ENCODE measurements at places on chromosomes 1 and 21. TPM values are rescaled to one million over a fixed set of nuclear protein-coding genes. Genes with fewer than 3 reads are reported as not detected.
A peak's percentile ranks its signal among the peaks of the same experiment; 100 is the strongest.

Gene UBL4B
- total RNA-seq: not detected

Gene RNU1-4
- under 0.01 TPM for total RNA-seq

Gene LDLRAD1
- total RNA-seq: not detected

Gene CD52
- total RNA-seq: not detected

Gene INSRR
- not detected for total RNA-seq

Gene HPDL
- 0.56 TPM for total RNA-seq

Gene ADAMTS1
- total RNA-seq: 116 TPM

Gene MANEAL
- total RNA-seq: 0.28 TPM

Gene SCAF4
- total RNA-seq: 5.0 TPM

Gene AMPD1
- total RNA-seq: not detected

Gene PTAFR
- under 0.01 TPM for total RNA-seq

Gene CYP4B1
- total RNA-seq: not detected

Gene GUCA2A
- not detected for total RNA-seq

Gene C1QTNF12
- total RNA-seq: 0.36 TPM

Gene PSMB4
- total RNA-seq: 457 TPM

Gene GNG12
- total RNA-seq: 132 TPM

Gene IL10
- total RNA-seq: not detected

DNA sequence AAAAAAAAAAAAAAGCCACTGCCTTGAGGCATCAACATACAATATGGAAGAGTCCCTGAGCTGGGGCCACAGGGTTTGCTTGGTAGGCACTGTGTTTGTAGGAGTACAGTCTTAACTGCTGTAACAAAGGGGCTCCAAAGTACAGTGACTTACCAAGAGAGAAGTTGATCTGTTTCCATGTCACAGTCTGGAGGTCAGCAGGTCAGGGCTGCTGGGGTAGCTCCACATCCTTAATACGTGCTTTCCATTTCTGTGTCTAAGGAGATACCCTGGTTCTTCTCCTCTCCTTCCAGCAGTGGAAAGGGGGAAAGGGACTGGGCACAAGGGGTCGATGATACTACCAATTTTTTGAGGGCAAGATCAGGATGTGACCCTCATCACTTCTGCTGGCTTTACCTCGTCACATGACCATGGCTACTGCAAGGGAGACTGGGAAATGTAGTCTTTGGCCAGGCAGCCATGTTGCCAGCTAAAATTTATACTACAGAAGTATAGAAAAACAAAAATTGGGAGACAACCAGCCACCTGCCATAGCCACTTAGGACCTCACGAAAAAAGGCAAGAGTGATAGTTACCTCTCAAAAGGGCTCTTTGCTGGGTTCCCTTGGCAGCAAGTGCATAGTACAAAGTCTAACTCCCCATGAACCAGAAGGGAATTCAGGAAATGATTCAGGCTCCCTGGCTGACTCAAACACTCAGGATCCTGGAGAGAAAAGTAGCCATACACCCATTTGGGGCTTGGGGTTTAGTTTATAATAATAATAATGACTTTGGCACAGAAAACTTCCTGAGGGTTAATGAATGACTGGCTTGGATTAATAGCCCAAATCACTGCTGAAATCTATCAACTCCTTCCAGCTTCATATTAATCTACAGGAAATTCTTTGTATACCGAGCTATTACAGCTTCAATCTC, 52.7 kb upstream of the ATP5PO start:
- DNase-seq: peak; percentile 64

GRCh38 chr1:89545264-89546038, 20.8 kb downstream of the LRRC8B start:
- peak; percentile 19 for DNase-seq

- DNase-seq: peak; percentile 83
Observed at GRCh38 chr1:41662061-41662764, 177.7 kb upstream of the EDN2 start.

DNA sequence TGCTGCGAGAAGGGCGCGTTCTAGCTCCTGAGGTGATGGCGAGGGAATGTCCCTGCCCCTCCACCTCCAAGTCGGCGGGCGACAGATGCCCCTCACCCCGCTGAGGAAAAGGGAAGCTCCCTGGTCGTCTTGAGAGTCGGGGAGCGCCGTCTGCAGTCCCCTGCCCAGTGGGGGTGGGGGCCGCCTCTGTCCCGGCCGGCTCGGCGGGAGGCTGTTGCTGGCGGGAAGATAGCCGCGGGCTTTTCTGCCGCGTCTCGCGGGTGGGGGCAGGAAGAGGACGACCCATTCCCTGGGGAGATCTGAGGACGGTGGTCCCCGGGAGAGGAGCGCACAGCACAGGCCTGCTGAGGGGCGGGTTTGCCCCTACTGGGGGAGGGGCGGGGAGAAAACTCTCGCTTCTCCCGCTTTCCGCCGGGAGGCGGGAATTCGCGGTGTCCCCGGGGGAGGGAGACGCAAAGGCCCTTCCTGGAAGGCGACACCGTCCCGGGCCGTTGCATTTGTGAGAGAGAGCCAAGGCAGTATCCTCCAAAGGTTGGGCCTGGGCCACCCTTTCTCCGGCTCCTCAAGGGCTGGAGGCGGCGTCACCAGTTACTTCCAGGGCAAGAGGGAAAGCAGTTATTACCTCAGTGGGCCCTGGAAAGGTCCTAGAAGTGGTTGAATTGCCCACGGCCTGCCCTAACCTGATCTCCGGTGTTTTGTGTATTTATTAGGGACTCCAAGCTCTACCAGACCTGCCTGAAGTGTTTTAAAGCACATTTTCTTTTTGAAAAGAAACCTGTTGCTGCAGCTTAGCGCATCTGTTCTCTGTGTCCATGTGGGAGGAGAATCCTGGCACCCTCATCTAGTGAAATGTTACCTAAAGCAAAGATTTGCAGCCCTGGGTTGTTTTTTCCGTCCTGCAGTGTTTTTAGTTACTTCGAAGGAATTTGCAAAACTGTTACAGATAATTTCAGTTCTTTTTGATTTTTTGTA, 648 bp downstream of the S100PBP start:
- DNase-seq: peak; percentile 39

DNA sequence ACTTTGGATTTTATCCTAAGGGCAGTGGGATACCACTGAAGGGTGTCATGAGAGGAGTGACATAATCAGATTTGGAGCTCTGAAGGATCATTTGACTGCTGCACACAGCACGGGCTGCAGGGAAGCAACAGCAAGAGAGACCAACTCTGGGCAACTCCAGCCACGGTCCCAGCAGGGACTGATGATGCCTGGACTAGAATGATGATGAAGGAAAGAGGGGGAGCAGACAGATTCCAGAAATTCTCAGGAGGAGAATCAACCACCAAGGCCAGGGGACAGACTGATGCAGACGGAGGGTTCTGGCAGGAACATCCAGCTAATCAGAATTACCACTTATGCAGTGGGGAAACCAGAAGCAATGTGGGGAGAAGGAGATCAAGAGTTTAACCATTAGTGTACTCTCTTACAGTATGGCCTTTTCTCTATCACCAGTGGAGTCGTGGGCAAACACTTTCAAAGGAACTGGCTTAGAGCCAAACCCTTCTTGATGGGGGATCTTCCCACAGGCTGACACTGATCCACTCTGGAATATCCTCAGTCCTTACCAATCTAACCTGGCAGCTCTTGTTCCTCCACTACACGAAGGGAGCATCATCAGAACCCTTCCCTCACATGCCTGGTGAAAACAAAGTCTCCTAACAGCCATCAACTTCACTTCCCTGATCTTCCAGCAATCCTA, 3.3 kb downstream of the URB1 start:
- DNase-seq: peak; percentile 51

DNA sequence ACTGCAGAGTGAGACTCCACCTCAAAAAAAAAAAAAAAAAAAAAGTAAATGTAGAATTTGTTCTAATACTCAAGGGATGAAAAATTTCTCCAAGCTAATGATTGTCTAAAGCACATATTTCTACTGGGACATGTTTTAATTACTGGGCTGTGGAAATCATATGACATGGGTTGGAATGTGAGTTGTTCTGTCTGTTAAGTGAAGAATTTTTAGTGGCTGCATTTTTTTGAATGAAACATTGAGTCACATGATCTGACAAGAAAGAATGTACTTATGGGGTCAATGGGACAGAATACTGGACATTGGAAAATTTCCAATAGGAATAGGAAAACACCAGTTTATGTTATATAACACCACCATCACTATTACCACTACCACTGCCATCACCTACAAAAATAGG, 123.8 kb upstream of the IVNS1ABP start:
- no peak for DNase-seq

DNA sequence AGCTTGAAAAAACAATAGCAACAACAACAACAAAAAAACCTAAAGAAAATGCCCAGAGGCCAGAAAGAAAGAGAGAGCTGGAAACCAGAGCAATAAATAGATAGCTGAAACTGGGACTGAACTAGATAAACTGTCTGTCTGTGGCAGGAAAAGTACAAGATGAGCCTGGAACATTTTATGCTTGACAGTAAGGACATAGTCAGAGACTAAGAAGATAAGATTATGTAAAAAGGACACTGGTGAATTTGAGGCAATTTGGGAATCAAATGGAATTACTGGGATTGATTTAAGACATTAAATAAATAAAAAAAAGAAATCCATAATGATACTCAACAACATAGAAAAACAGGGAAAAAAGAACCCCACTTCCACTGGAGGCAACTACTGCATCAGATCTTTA, 1.7 kb upstream of the KIFAP3 start:
- no peak for DNase-seq

DNA sequence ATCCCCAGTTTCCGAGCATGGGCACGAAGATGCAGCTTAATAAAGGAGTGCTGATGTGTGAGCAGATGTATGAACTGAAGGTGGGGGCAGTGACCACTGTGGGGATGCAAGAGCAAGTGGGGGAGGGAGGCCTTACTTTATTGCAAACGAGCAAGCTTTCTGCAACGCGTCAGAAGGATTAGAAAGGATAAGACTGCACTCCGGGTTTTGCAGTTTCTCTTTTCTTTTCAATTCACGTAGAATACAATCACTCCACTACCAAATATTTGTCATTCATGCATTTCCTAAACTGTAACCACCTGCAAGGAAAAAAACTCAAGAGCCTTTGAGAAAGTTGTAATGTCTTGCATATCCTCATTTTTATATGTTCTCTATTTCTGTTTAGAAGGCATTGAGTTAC, 4.3 kb upstream of the OR2C3 start:
- DNase-seq: no peak

DNA sequence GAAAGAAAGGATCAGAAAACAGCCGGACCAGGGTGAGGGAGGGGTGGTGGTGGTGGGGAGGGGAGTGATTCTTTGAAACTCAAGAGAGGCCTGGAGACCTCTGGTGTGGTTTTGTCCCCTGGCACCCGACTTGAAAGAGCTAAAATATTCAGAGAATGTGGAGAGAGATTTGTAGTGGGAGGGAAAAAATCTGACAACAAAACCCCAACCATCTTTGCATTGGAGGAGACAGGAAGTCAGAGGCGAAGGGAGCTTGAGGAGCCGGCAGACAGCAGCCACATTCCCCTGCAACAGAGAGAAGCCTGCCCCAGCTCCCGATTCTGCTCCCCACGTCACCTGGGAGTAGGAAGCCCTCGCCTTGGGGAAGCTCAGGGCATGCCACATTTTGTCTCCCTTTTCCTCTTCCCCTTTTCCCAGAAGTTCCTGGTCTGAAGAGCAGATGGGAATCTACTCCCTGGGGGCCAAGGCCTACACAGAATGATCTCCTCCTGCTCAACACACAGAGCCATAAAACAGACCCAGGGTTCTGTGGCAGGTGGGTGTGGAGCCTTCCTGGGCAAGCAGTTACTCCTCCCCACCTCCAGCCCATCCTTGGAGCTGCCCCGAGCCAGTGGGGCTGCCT, 84.9 kb downstream of the ITPKB start:
- DNase-seq: peak; percentile 54

- no peak for DNase-seq
Observed at GRCh38 chr1:202167708-202168415, 7.5 kb upstream of the PTPN7 start.

- peak; percentile 58 for DNase-seq
Observed at GRCh38 chr1:87151500-87152421, 176.9 kb upstream of the LMO4 start.

- no peak for DNase-seq
Observed at GRCh38 chr1:13662493-13662892, 37.5 kb upstream of the PRDM2 start.

- peak; percentile 7 for DNase-seq
Observed at GRCh38 chr1:167617153-167618147, 12.6 kb upstream of the RCSD1 start.

- no peak for DNase-seq
Observed at GRCh38 chr1:150126811-150127210, 22.9 kb upstream of the PLEKHO1 start.

DNA sequence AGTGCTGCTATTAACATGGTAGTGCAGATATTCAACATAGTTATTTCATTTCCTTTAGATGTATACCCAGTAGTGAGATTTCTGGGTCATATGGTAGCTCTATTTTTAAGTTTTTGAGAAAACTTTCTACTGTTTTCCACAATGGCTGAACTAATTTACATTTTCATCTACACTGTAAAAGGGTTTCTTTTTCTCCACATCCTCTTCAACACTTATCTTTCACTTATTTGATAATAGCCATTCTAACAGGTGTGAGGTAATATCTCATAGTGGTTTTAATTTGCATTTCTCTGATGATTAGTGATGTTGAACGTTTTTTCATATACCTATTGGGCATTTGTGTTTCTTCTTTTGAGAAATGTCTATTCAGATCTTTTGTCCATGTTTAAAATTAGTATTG, 149.8 kb downstream of the PDE4B start:
- DNase-seq: no peak

DNA sequence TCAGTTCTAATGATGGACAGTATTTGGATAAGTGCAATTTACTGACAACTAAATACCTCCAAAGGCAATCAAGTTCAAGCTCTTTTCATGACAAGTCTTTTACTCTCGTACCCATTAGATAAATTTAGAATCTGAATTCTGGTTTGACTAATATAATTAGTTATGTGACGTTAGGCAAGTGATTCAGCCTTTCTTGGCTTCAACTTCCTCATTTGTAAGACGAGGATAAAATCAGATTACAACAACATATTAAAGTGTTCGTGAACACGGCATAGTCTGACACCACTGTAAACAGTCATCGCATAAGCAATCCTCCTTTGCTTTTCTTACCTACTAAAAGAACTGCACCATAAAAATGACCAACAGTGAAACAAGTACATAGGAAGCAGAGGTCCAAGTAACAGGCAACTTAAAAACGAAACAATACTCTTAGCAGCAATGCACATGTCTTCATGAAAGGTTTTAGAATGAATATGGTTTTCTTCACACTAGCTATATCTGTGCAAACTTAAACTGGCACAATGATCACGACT, 25.7 kb downstream of the COA6 start:
- DNase-seq: peak; percentile 58

GRCh38 chr21:31848326-31848985, 24.4 kb upstream of the HUNK start:
- no peak for DNase-seq

- DNase-seq: no peak
Observed at GRCh38 chr21:15928196-15928595, 198.4 kb downstream of the USP25 start.

- no peak for DNase-seq
Observed at GRCh38 chr21:16815243-16815642, 697.6 kb upstream of the CXADR start.

- DNase-seq: no peak
Observed at GRCh38 chr21:46185716-46186115, 1.5 kb upstream of the SPATC1L start.

DNA sequence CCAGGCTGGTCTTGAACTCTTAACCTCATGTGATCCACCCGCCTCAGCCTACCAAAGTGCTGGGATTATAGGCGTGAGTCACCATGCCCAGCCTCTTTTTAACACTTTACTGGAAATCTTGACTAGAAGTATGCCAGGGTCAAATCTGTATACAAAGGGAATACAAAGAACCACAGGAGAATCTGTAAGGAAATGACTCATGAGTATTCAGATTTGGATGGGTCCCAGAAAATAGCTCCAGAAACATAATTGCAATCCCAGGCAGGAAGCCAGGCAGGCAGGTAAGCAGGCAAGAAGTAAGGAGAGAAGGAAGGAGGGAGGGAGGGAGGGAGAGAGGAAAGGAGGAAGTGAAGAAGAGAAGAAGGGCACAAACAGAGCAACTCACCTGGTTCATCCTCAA, 22.8 kb upstream of the TIAM1 start:
- peak; percentile 86 for DNase-seq
